COLO829 (cell line): ENCODE measurements at places on chromosomes 5 and 9.
A peak's percentile ranks its signal among the peaks of the same experiment; 100 is the strongest.

- DNase-seq: no peak
These were observed 96.5 kb downstream of the TARS1 start for GRCh38 chr5:33537240-33537639.

GRCh38 chr5:142568283-142568995 is 117.5 kb downstream of the FGF1 start:
- DNase-seq: peak; percentile 48

GRCh38 chr5:169832304-169832703 is 148.0 kb downstream of the INSYN2B start:
- no peak for DNase-seq

DNA sequence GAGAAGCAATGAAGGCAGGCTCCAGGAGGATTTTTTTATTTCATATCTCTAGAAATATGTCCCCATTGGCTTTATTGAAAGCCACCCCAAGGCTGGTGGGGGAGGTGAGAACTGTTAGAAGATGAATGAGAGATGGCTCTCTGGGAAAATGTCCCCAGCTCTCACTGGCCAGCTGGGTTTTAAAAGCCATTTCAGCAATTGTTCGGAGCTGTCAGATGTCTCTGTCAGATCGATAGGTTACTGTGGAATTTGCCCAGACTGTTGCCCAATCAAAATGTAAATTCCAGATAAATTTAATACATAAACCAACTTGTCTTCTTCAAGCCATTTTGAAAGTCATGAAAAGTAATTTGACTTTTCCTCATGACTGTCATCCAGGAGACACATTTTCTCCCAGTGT is 67.0 kb upstream of the BRINP1 start:
- no peak for DNase-seq

DNA sequence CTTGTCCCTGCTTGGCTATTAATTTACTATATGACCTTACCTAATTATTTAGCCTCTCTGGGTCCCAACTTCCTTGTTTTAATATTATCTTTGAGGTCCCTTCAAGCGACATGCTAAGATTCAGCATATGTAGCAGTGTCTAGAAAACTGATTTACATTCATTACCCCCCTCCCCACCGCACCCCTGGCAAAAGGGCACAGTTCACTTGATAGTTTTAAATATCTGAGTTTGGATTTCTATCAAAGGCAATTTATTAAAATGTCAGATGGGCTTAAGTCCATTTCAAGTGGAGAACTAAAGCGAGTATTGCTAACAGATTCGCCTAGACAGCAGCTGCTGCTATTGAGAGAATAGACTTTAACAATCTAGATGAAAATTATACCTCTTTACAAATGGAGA is 3.9 kb downstream of the CEMIP2 start:
- no peak for DNase-seq

- DNase-seq: no peak
These were observed 40.6 kb downstream of the SH3PXD2B start for GRCh38 chr5:172413601-172414171.

DNA sequence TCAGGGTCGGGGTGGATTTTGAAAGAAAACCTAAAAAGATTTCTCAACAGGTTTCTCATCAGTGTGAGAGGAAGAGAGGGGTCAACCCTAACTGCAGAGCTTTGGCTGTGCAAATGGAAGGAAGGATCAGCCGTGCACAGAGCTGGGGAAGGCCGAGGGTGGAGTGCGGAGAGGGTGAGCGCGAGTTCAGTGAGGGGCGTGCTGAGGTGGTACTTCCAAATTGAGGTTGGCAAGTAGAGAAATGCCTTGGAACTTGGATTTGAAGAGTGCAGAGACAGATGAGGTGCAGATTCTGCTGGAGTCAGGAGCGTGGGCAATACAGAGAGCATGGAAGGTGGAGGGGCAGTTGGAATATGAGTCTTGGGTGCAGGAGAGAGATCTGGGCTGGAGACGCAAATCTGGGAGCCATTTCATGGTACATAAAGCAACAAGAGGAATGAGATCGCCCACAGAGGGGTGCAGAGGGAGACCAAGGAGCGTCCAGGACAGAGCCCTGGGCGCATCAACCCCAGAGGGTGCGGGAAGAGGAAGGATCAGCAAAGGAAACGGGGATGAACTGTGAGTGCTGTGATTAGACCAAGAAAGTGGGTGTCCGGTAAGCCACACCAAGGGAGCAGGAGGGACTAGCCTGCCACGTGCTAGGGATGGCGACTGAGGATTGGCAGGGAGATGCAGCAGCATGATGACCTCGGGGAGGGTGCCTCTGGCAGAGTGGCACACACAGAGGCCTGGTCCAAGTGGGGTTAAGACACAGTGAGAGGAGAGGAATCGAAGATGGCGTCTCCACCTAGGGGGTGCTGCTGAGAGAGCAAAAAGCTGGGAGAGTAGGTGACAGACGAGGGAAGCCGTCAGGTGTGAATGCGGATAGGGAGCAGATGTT is 105.8 kb downstream of the ADAMTS2 start:
- DNase-seq: no peak

GRCh38 chr9:22052376-22052945 is 43.4 kb upstream of the CDKN2B start:
- peak; percentile 81 for DNase-seq

DNA sequence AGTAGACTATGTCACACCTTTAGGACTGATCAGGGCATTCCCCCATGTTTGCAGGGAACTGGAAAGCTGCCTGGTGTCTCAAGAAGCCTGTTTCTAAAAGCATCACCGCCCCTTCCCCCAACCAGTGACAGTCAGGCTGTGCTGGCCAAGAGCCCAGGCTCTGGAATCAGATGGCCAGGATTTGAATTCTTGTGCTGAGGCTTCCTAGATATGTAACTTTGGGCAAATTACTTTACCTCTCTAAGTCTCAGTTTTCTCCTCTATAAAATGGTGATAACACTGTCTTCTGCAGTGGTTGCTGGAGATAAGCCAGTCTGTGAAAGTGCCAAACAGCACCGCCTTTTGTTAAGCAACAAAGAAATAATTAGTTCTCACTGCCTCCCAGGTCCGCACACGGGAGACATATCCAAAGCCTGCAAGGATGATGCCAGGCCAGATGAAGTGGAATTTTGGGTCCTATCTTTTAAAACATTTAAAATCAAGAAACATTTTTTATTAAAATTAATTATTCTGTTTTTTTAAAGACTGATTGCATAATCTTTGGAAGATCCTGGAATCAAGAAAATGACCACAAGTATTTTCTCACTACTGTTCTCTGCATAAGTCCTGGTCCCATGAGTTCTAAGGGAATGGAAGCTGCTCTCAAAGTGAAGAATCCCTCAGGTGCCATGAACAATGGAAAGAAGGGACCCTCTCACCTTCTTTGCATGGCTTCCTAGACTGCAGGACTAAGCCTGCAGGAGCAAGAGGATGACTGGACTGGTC is 13.9 kb downstream of the SLC31A2 start:
- no peak for DNase-seq

- no peak for DNase-seq
These were observed 40.3 kb upstream of the GNE start for GRCh38 chr9:36298566-36298965.

GRCh38 chr9:126705767-126706697 is 92.3 kb downstream of the LMX1B start:
- peak; percentile 73 for DNase-seq

DNA sequence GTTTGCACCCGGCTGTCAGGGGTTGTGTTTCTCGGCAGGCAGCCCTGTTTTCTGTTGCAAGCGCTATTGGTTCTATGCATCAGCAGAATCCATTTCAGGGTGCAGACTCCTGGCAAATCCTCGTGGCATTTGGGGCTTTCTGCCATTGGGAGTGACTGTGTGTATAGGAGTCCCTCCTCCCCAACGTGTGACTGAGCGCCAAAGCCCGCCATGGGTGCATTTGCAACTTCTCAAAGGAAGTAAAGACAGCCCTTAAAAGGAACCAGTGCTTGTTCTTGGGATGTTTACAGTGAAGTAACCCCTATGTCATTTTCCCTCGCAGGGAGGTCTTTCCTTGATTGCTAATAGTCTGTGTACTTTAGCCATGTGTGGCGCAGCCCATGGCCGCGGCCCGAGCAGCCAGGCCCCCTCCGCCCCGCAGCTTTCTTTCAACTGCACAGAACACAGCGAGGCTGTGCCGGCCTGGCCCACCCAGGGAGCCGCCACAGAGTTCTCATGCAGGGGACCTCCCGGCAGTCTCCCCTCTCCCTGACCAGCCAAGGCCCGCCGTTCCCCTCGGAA is 175.6 kb downstream of the HSD17B3 start:
- no peak for DNase-seq
